ENCODE measurements at places on chromosomes 7 and 10. TPM values are rescaled to one million over a fixed set of nuclear protein-coding genes. Genes with fewer than 3 reads are reported as not detected.

CALCR gene
- not detected for total RNA-seq

TAS2R40 gene
- total RNA-seq = not detected

UCN3 gene
- 4.0 TPM for total RNA-seq

FEZF1 gene
- total RNA-seq = not detected

ZNF273 gene
- total RNA-seq = 5.0 TPM

RHOBTB1 gene
- 4.9 TPM for total RNA-seq

WNT2 gene
- total RNA-seq = not detected

NPTX2 gene
- total RNA-seq = 1.6 TPM

PKD1L1 gene
- 0.40 TPM for total RNA-seq

FAM200A gene
- 5.0 TPM for total RNA-seq

ABCB1 gene
- 22.2 TPM for total RNA-seq

- no peaks in the 10 kb centered on the region for H3K36me3 ChIP-seq
- H3K4me3 ChIP-seq = no peak overlapping the region
- H3K27me3 ChIP-seq = no peaks in the 10 kb centered on the region
- DNase-seq = no peak
- no peak overlapping the region for H3K27ac ChIP-seq
These were observed 16.0 kb downstream of the SAMD8 start for GRCh38 chr10:75127471-75127870.

- no peaks in the 10 kb centered on the region for H3K4me1 ChIP-seq
- H3K4me3 ChIP-seq = no peak overlapping the region
- H3K36me3 ChIP-seq = no peaks in the 10 kb centered on the region
- DNase-seq = no peak
- H3K27ac ChIP-seq = no peak overlapping the region
These were observed 23.5 kb upstream of the PDE1C start for GRCh38 chr7:32093415-32094408.

GRCh38 chr7:140197218-140197890 lies 20.6 kb upstream of the KDM7A start:
- DNase-seq = no peak
- H3K27me3 ChIP-seq = no peaks in the 10 kb centered on the region
- H3K4me1 ChIP-seq = no peaks in the 10 kb centered on the region
- H3K27ac ChIP-seq = no peak overlapping the region

DNA sequence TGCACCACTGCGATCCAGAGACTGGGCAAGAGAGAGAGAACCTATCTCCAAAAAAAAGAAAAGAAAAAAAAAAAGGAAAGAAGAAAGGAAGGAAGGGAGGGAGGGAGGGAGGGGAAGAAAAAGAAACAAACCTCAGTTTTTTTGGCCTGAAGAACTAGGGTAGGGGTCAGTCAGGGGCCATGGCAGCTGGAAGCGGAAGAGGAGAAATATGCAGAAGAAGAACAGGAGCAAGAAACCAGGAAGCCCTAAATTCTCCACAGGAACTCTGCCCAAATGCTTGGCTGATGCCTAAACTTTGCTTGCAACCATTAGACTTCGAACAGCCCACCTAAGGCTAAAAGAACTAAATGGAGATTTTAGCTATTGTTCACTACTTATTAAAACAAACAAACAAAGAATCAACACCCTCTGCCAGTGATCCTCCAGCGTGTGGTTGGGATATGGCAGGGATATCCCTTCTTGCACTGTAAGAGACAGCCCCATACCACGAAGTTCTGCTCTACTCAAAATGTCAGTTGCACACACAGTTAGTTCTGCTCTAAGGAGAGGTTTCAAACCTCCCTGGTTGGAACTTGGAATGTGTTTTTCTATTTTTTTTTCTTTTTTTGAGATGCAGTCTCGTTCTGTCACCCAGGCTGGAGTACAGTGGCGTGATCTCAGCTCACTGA lies 139.5 kb downstream of the FAM107B start:
- no peaks in the 10 kb centered on the region for H3K36me3 ChIP-seq
- H3K4me3 ChIP-seq = no peak overlapping the region
- H3K27ac ChIP-seq = no peak overlapping the region
- DNase-seq = no peak

DNA sequence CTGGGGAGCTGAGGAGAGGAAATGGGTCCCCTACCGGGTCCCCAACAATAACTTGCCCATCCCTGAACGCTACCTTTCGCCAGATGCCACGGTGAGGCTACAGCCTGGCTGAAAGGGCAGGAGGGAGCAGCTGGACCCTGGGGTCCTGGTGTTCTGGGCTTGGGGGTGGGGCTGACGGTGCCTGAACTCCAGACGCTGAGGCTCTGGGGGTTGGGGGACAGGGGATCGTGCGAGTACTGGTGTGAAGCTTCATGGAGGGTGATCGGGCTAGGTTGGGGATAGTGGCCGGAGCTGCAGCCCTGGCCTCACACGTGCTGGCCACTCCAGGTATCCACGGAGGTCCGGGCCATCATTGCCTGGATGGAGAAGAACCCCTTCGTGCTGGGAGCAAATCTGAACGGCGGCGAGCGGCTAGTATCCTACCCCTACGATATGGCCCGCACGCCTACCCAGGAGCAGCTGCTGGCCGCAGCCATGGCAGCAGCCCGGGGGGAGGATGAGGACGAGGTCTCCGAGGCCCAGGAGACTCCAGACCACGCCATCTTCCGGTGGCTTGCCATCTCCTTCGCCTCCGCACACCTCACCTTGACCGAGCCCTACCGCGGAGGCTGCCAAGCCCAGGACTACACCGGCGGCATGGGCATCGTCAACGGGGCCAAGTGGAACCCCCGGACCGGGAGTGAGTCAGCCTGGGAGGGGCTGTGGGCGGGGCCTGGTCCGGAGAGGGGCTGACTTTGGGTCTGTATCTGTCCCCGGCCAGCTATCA lies 8.3 kb downstream of the AEBP1 start:
- H3K4me1 ChIP-seq = no peaks in the 10 kb centered on the region
- H3K36me3 ChIP-seq = no peaks in the 10 kb centered on the region
- DNase-seq = no peak
- no peak overlapping the region for H3K4me3 ChIP-seq
- H3K27ac ChIP-seq = no peak overlapping the region

- H3K4me3 ChIP-seq = no peak overlapping the region
- peak; percentile 71 for DNase-seq
- H3K27ac ChIP-seq = no peak overlapping the region
These were observed 16.6 kb downstream of the ZNF862 start for GRCh38 chr7:149854611-149855360.

- DNase-seq = no peak
- H3K4me3 ChIP-seq = no peak overlapping the region
- H3K36me3 ChIP-seq = no peaks in the 10 kb centered on the region
- no peaks in the 10 kb centered on the region for H3K27me3 ChIP-seq
- no peaks in the 10 kb centered on the region for H3K4me1 ChIP-seq
These were observed 135.2 kb upstream of the PRSS1 start for GRCh38 chr7:142614116-142614515.

- DNase-seq = no peak
- H3K27me3 ChIP-seq = no peaks in the 10 kb centered on the region
- H3K4me1 ChIP-seq = no peaks in the 10 kb centered on the region
- no peaks in the 10 kb centered on the region for H3K36me3 ChIP-seq
These were observed 470.4 kb upstream of the IGFBP3 start for GRCh38 chr7:46391231-46392201.

- H3K36me3 ChIP-seq = no peaks in the 10 kb centered on the region
- no peaks in the 10 kb centered on the region for H3K4me1 ChIP-seq
- H3K27ac ChIP-seq = peak within 1 kb of the TSS; percentile 65
- DNase-seq = peak; percentile 85
These were observed at the start of gene MET for GRCh38 chr7:116671681-116672595. TSS of gene MET (plus strand) at chr7:116672196. CDS start at chr7:116699085, 26,889 bp downstream.

- H3K4me1 ChIP-seq = no peaks in the 10 kb centered on the region
- H3K36me3 ChIP-seq = no peaks in the 10 kb centered on the region
- H3K27me3 ChIP-seq = no peaks in the 10 kb centered on the region
- no peak for DNase-seq
- no peak overlapping the region for H3K4me3 ChIP-seq
- no peak overlapping the region for H3K27ac ChIP-seq
These were observed 268.9 kb downstream of the SLC25A13 start for GRCh38 chr7:96052860-96053470.

DNA sequence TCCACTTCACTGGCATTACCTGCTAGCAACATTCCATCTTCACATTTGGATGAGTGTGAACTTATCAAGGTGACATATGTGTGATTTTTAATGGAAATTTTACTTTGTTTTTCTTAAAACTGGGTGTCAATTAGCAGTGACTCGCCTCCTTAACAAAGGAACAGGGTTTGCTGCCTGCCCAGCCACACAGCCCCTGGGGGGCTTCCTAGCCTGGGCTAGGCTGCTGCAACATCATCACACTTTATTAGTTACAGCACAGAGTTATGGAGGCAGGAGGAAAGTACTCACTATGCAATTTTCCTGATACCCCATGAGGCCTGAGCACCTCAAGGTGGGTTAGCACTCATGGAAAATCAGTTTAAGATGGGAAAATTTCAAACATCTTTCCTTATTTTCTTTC lies 861.3 kb downstream of the NRG3 start:
- H3K27me3 ChIP-seq = no peaks in the 10 kb centered on the region
- H3K4me3 ChIP-seq = no peak overlapping the region
- no peaks in the 10 kb centered on the region for H3K4me1 ChIP-seq
- no peak for DNase-seq
- H3K27ac ChIP-seq = no peak overlapping the region

DNA sequence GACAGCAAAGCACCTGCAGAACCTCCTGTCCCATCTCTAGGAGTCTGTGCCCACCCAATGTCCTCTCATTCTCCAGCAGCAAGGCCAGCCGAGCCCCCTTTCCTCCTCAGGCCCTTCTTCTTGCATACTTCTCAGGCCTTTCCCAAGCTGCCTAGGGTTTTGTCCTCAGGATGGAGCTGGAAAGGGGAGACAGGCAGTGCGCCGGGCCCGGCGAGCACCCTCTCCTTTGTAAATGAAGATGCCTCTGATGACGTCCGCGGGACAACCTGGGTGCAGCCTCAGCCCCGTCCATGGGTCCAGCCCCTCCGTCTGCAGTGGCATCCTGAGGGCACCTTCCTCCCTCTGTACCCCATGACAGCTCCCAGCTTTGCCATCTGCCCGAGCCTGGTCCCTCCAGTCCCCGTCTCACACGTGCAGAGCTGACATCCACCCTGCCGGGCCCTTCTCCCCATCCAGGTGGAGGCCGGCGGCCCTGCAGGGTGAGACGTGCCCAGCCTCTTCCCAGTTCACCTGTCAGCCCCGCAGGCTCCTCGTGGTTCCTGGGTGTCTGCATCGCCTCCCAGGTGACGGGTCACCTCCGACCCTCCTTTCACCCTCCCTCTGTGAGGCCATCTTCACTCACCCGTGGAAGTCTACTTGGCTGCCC lies 36.4 kb downstream of the JAKMIP3 start:
- no peaks in the 10 kb centered on the region for H3K4me1 ChIP-seq
- H3K4me3 ChIP-seq = no peak overlapping the region
- no peak for DNase-seq
- no peak overlapping the region for H3K27ac ChIP-seq

GRCh38 chr7:73423519-73424488 lies 9.8 kb upstream of the FZD9 start:
- DNase-seq = no peak
- H3K27ac ChIP-seq = no peak overlapping the region
- H3K36me3 ChIP-seq = no peaks in the 10 kb centered on the region
- no peaks in the 10 kb centered on the region for H3K4me1 ChIP-seq
- H3K27me3 ChIP-seq = no peaks in the 10 kb centered on the region

DNA sequence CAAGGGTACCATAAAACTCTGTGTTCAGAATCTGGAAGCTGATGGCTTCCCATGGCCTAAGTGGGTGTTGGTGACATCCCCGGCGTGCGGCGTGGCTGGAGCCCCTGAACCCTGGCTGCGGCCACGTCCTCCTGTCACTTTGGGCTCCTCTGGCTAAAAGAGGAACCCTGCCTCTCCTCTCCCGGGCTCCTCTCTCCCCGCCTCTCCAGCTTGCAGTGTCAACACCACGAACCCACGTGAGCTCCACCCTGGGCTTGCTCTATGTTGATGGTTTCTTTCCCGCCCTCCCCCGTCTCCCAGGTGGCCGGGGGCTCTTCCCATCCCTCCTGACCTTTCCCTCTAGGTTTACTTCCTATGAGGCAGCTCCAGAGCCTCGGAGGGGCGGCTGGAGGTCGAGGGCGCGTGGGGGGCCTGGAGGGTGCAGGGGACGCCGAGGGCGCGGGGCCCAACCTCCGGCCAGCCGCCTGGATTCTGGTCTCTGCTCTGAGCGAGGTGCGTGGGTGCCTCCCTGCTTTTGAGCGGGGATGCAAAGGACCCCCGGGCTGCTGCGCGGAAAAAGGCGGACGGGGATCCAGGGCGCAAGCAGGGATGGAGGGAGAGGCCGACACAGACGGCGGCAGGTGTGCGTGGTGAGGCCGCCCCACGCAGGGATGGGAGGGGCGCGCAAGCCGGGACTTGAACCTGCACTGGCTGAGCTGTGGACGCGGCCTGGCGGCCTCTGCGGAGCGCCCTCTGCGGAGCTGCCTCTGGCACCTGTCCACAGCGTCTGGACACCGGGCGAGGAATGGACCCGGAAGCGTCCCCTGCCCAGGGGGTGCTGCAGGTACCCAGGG lies 115.5 kb upstream of the DIP2C start:
- H3K27me3 ChIP-seq = no peaks in the 10 kb centered on the region
- no peak overlapping the region for H3K27ac ChIP-seq
- H3K36me3 ChIP-seq = peaks cover 6% of the 10 kb centered on the region
- no peak overlapping the region for H3K4me3 ChIP-seq

DNA sequence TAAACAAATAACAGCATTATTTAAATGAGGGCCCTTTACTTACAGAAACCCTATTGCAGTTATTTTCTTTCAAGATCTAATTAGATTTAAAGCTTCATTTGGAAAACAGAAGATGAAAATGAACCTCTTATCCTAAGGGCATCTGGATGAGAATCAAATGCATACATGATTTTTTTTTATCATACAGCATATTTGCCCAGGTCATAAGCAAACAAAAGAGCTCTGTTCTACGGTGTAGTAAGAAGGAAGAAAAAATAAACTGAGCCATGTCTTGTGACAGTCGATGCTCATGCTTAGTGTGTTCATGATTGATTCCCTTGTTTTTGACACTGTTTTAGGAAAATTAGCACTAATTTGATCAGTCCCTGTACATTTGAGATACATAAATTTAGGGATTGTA lies 202.6 kb upstream of the RNF32 start:
- no peak for DNase-seq
- H3K4me3 ChIP-seq = no peak overlapping the region
- H3K27me3 ChIP-seq = no peaks in the 10 kb centered on the region
- H3K36me3 ChIP-seq = no peaks in the 10 kb centered on the region
- H3K4me1 ChIP-seq = no peaks in the 10 kb centered on the region

- no peak overlapping the region for H3K4me3 ChIP-seq
- H3K27ac ChIP-seq = no peak overlapping the region
- no peaks in the 10 kb centered on the region for H3K27me3 ChIP-seq
These were observed 126.2 kb downstream of the CCNY start for GRCh38 chr10:35462491-35462934.
